Vagina (tissue), 2 donors: ENCODE measurements at places on chromosomes 12 and 14.

GRCh38 chr14:72736786-72737559, 156.9 kb downstream of the DPF3 start:
- DNase-seq: no peak
- no peaks in the 10 kb centered on the region for H3K27me3 ChIP-seq
- H3K27ac ChIP-seq: no peak overlapping the region
- no peak overlapping the region for H3K4me3 ChIP-seq

DNA sequence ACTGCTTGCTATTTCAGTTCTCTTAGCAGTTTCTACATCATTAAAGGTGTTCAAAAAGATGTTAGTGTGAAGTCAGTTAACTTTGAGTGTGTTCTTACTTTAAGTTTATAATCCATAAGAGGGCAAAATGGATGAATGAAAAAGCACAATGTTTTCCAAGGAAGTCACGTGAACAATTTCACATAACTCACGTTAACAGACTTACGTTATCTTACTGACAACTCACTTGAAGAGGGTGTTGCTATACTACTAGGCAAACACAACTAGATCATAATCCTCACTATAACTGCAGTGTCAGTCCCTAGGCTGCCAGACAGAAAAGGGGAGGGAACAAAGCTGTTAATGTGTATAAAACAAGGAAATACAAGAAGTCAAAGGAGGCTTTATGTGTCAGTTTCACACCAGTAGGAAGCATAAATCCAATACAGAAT, 6.4 kb downstream of the SLC2A13 start:
- no peak overlapping the region for H3K4me3 ChIP-seq
- H3K27ac ChIP-seq: no peak overlapping the region
- H3K36me3 ChIP-seq: no peaks in the 10 kb centered on the region

- H3K36me3 ChIP-seq: no peaks in the 10 kb centered on the region
- peak overlapping the region; percentile 99 for H3K27ac ChIP-seq
- H3K27me3 ChIP-seq: no peaks in the 10 kb centered on the region
- H3K4me1 ChIP-seq: peaks cover 22% of the 10 kb centered on the region
These were observed 4.0 kb upstream of the RNASE4 start for GRCh38 chr14:20680363-20680762.

DNA sequence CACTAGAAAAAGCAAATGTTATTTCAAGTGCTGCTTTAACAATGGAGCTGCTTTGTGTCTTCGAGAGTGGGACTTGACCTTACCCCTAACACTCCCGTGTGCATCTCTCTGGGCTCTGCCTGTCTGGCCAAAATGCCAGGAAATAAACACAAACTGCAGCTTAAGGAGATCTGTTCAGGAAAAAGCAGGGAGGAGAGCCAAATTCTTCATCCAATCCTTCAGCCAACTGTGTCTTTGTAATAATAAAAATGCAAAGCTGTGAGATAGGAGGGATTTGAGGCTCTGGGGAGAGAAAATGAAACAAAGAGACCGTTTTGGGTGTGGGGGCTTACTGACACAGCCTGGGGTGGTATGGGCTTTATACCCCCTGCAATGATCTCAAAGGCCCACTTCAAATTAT, 85.8 kb upstream of the WSCD2 start:
- H3K4me1 ChIP-seq: peaks cover 8% of the 10 kb centered on the region
- H3K4me3 ChIP-seq: no peak overlapping the region
- no peaks in the 10 kb centered on the region for H3K27me3 ChIP-seq
- no peak for DNase-seq
- no peak overlapping the region for H3K27ac ChIP-seq

- no peaks in the 10 kb centered on the region for H3K27me3 ChIP-seq
- H3K4me1 ChIP-seq: peaks cover 21% of the 10 kb centered on the region
- H3K27ac ChIP-seq: no peak overlapping the region
- DNase-seq: no peak
- no peaks in the 10 kb centered on the region for H3K36me3 ChIP-seq
These were observed 63.5 kb downstream of the SLC38A1 start for GRCh38 chr12:46205294-46205693.

- no peak for DNase-seq
- H3K27ac ChIP-seq: no peak overlapping the region
- no peaks in the 10 kb centered on the region for H3K4me1 ChIP-seq
- no peak overlapping the region for H3K4me3 ChIP-seq
- no peaks in the 10 kb centered on the region for H3K36me3 ChIP-seq
These were observed 23.3 kb downstream of the PDZRN4 start for GRCh38 chr12:41211448-41211847.

DNA sequence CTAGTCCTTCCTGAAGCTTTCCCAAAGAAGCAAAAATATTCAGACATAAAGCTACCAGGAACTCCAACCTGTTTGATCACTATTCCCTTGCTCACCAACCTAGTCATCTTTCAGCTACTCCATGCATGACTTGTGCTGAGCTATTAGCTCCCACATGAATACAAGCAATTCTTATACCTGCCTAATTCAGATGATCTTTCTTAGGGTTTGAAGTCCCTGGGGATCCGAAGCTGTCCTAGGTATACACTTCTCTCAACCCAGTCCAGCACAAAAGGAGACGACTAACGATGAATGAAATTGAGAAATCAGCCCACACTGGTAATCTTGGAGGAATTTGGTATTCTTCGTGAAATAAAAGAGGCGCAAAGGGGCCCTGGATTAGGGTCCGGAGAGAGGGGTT, 631 bp upstream of the PTGR2 start:
- peak overlapping the region; percentile 60 for H3K4me3 ChIP-seq
- H3K4me1 ChIP-seq: peaks cover 7% of the 10 kb centered on the region
- no peak for DNase-seq
- H3K36me3 ChIP-seq: no peaks in the 10 kb centered on the region
- no peaks in the 10 kb centered on the region for H3K27me3 ChIP-seq

GRCh38 chr12:123767613-123768012, 5.5 kb downstream of the DNAH10 start:
- DNase-seq: no peak
- H3K36me3 ChIP-seq: no peaks in the 10 kb centered on the region
- H3K4me1 ChIP-seq: peaks cover 2% of the 10 kb centered on the region
- H3K27ac ChIP-seq: no peak overlapping the region
- no peaks in the 10 kb centered on the region for H3K27me3 ChIP-seq
- H3K4me3 ChIP-seq: no peak overlapping the region

GRCh38 chr12:105352940-105353635, 22.6 kb downstream of the C12orf75 start:
- DNase-seq: no peak
- no peak overlapping the region for H3K4me3 ChIP-seq
- no peaks in the 10 kb centered on the region for H3K36me3 ChIP-seq
- H3K27me3 ChIP-seq: no peaks in the 10 kb centered on the region
- H3K4me1 ChIP-seq: peaks cover 23% of the 10 kb centered on the region
- H3K27ac ChIP-seq: peak overlapping the region; percentile 24

DNA sequence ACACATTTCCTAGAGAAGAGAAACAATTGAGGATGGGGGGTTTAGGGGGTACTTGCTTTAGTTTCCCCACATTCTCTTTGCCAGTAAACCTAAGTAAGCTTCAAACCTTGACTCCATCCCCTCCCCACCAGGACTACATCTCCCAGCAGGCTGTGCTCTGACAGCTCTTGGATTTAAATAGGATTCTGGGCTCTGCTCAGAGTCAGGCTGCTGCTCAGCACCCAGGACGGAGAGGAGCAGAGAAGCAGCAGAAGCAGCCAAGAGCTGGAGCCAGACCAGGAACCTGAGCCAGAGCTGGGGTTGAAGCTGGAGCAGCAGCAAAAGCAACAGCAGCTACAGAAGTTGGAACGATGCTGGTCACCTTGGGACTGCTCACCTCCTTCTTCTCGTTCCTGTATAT, 20.6 kb downstream of the RDH12 start:
- no peaks in the 10 kb centered on the region for H3K36me3 ChIP-seq
- no peaks in the 10 kb centered on the region for H3K27me3 ChIP-seq
- H3K4me1 ChIP-seq: peaks cover 12% of the 10 kb centered on the region
- no peak for DNase-seq

GRCh38 chr14:99425272-99425681, 55.4 kb downstream of the SETD3 start:
- no peak overlapping the region for H3K4me3 ChIP-seq
- H3K27ac ChIP-seq: no peak overlapping the region
- H3K36me3 ChIP-seq: no peaks in the 10 kb centered on the region
- H3K4me1 ChIP-seq: peaks cover 15% of the 10 kb centered on the region
- DNase-seq: no peak
- H3K27me3 ChIP-seq: no peaks in the 10 kb centered on the region

GRCh38 chr12:89448526-89448925, 76.1 kb downstream of the GALNT4 start:
- no peak overlapping the region for H3K27ac ChIP-seq
- no peak overlapping the region for H3K4me3 ChIP-seq
- no peaks in the 10 kb centered on the region for H3K36me3 ChIP-seq
- peaks cover 6% of the 10 kb centered on the region for H3K4me1 ChIP-seq
- no peak for DNase-seq

GRCh38 chr12:106058256-106059182, 80.2 kb downstream of the NUAK1 start:
- DNase-seq: no peak
- H3K27ac ChIP-seq: peak overlapping the region; percentile 28
- peaks cover 11% of the 10 kb centered on the region for H3K4me1 ChIP-seq
- no peaks in the 10 kb centered on the region for H3K27me3 ChIP-seq
- H3K36me3 ChIP-seq: no peaks in the 10 kb centered on the region

- no peak overlapping the region for H3K4me3 ChIP-seq
- DNase-seq: no peak
- H3K36me3 ChIP-seq: no peaks in the 10 kb centered on the region
- no peak overlapping the region for H3K27ac ChIP-seq
- no peaks in the 10 kb centered on the region for H3K4me1 ChIP-seq
- H3K27me3 ChIP-seq: no peaks in the 10 kb centered on the region
These were observed 39.2 kb upstream of the PLXNC1 start for GRCh38 chr12:94109160-94109559.

DNA sequence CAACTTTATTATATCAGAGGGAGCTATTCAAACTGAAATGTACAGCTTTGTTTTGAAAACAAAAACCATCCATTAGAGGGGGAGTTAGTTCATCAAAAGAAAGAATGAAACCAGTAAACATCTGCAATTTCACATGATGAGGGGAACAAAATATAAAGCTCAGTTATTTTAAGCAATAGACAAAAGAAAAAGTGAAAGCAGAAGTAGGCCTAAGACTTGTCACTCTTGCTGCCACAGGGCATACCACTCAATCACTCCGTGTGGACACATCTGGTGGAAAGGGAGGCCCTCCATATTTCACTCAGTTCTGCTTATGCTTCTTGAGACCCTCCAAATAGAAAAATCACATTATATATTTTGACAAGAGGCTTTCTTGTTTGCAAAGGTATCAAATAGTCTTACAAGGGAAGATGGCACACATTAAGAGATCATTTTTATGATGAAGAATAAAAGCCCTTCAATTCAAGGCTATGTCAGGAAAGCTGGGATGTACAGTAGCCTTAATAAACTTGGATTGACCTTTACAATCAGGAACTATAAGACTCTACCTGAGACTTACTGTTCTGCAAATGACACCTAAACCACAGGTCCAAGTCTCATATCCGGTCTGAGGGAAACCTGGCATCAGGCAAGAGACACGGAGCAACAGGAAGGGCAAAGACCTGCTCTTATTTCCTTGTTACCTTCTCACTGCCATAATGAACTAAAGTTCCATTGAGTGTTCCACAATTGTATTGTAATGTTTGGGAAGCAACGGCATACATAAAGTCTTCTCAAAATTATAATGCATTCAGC, 222.5 kb upstream of the GRIP1 start:
- no peak overlapping the region for H3K4me3 ChIP-seq
- no peaks in the 10 kb centered on the region for H3K27me3 ChIP-seq
- DNase-seq: no peak
- H3K27ac ChIP-seq: no peak overlapping the region
- H3K4me1 ChIP-seq: no peaks in the 10 kb centered on the region

DNA sequence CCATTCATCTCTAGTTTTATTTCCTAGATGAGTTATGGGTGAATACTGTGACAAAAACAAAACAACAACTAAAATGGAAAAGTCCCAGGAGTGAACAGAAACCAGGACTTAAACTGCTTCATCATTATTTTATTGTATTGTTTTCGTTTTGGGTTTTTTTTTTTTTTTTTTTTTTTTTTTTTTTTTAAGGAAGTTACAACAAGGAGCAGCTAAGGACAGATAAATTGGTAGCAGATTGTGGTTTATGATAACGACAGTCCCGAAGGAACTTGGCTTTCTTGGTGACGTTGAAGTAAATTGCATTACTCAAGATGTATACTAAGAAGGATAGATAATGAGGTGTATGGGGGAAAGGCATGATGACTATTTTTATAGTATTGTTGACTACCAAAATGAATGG, 866.3 kb downstream of the NRXN3 start:
- no peaks in the 10 kb centered on the region for H3K4me1 ChIP-seq
- no peak for DNase-seq
- H3K4me3 ChIP-seq: no peak overlapping the region
- no peaks in the 10 kb centered on the region for H3K36me3 ChIP-seq

DNA sequence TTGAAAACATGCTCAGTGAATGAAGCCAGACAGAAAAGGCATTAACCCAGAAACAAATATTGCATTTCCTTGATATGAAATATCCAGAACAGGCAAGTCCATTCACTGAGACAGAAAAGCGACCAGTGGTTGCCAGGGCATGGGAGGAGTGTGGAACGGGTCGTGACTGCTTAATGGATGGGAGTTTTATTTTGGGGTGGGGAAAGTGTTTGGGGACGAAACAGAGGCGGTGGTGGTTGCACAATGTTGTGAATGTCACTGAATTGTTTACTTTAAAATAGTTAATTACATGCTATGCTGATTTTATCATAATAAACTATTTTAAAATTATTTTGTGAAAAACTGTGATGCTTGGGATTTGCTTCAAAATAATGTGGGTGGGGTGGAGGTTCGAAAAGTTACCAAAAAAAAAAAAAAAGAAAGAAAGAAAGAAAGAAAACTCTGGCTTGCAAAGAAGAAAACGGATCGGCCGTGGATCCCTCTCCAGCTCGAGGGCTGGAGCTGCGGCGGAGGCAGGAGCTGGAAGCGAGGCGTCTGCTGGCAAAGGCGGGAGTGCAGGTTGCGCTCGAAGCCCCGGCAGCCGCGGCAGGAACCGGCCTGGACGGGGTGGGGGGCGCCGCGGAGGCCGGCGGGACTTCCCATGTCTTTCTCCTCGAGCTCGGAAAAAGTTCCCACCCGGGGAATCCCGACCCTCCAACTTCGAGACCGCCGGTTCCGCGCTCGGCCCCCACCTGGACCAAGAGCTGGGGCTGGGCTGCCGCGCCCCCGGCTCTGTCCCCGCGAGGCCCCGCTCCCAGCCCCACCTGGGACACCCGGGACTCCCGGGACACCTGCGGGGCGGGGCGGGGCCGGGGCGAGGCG, 524 bp upstream of the P2RX2 start:
- peaks cover 5% of the 10 kb centered on the region for H3K27me3 ChIP-seq
- no peak for DNase-seq
- H3K4me3 ChIP-seq: no peak overlapping the region
- no peaks in the 10 kb centered on the region for H3K36me3 ChIP-seq
- H3K4me1 ChIP-seq: peaks cover 21% of the 10 kb centered on the region

DNA sequence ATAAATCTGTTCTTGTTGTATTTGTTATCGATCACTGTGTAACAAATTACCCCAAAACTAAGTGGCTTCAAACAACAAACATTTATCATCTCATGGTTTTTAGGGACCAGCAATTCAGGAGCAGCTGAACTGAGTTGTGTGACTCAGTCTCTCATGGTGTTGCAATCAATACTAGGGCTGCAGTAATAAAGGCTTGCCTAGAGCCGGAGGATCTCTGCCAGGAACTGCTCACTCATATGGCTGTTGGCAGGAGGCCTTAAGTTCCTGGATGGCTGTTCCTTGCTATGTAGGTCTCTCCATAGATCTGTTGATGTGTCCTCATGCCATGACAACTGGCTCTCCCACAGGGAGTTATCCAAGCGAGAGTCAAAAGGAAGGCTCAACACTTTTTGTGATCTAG, 3.8 kb upstream of the PSMC6 start:
- peaks cover 16% of the 10 kb centered on the region for H3K4me1 ChIP-seq
- no peak for DNase-seq
